ENCODE measurements at places on chromosomes 1 and 21.

- no peak for DNase-seq
Observed at GRCh38 chr21:32900814-32901213, 124.9 kb upstream of the OLIG2 start.

DNA sequence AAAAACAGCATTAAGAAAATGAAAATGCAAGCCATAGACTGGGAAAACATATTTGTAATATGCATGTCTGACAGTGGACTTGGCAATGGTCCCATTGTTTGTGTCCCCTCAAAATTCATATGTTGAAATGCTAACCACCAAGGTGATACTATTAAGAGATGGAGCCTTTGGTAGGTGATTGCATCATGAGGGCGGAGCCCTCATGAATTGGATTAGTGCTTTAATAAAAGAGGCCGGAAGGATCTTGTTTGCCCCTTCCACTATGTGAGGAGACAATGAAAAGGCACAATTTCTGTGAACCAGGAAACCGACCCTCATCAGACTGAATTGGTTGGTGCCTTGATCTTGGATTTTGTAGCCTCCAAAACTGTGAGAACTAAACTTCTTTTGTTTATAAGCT lies 232.3 kb downstream of the GPR52 start:
- DNase-seq, result no peak

- DNase-seq, result no peak
Observed at GRCh38 chr1:239755107-239755912, 336.4 kb upstream of the FMN2 start.

DNA sequence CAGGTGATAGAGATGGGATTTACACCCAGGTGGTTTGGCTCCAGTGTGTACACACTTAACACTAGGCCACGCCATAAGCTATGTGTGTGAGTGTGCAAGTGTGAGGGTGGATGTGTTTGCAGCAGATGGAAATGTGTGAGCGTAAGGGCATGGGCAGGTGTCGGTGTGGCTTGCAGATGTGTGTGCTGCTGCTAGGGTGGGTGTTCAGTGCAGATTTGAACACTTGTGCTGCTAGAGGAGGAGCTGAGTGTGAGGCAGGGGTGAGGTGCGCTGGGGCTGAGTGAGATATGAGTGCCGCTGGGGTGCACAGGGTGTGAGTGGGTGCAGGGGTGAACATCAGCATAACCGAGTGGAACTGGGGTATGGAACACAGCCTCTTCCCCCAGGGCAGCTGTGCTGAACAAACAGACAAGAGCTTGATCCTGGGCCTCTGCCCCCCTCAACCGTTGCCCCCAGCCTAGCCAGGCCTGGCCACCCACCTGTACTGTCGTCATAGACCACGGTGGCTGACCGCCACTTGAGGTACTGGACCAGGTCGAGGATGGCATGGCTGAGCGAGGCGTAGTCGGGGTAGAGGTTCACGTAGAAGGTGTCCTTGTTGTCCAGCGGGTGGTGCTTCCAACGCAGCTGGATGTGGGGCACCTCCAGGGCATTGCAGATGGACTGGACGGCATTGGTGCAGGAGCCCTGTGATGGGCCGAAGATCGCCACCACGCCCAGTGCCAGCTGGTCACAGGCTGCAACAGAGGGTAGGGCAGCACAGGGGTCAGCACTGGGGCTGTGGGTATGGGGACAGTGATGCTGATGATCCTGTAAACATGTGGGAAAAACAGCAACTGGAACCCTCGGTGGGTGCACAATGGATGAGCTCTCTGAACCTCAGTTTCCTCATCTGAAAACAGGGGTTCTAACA lies 153.9 kb downstream of the GRIK3 start:
- DNase-seq, result no peak

GRCh38 chr1:96772972-96773371 lies 51.4 kb downstream of the PTBP2 start:
- no peak for DNase-seq

Data from iPS DF 6.9 (cell line).